NCI-H526 (cell line): ENCODE measurements at places on chromosomes 12 and 14.

- DNase-seq: no peak
Measured at GRCh38 chr14:73752297-73752992, 38.3 kb upstream of the PNMA1 start.

- no peak for DNase-seq
Measured at GRCh38 chr14:21090940-21091663, 7.4 kb downstream of the ZNF219 start.

DNA sequence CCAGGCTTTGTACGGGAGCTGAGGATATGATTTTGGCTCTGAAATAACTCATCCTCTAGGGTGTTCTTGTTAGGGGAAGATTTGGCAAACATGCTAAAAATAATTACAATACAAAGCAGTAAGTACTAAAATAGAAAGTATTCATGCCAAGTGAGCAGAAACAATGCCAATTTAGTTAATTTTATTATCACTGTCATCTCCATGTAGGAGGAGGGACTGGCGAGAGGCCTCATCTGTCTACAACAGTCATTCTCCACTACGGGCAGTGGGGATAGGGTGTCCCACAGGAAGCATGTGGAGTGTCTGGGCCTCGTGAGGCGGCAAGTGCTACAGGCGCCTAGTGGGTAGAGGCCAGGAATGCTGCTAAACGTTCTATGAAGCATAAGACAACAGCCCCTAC is 3.3 kb downstream of the ISM2 start:
- no peak for DNase-seq

- peak; percentile 17 for DNase-seq
Measured at GRCh38 chr14:105204206-105204930, 23.3 kb upstream of the NUDT14 start.

DNA sequence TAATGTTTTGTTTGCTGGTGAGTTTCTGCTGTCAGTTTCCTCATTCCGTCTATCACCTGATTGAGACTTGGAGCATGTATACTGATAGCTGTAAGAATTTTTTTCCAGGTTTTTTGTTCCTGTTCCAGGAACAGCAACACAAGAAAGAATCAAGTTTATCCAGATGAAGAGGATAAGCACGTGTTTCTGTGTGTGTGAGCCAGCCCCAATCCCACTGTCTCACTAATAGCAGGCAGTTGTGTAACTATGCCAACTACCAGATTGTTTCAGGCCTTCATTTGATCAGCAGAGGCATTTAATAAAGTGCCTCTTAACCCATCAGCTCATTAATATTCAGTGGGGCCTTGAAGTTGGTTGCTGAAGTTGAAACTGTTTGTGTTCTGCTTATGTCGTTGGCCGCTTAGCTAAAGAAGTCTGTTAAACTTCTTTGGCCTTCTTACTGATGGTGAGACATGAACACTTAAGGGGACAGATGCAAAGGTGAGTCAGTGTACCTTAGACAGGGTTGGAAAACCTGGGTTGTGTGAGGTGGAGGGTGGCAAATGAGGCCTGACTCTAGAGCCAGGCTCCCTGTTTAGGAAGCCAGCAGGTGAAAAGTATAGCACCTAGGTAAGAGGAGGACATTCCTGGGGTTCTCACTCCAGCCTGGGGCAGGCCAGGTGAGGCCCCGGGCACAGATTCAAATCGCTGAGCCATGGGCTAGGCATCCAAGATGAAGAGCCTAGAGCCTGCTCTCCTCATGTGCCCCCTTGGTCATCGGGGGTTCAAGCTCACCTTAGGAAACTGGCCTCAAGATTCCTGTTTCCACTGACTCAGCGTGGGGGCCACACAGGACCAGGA is 3.7 kb downstream of the ANKRD13A start:
- no peak for DNase-seq

DNA sequence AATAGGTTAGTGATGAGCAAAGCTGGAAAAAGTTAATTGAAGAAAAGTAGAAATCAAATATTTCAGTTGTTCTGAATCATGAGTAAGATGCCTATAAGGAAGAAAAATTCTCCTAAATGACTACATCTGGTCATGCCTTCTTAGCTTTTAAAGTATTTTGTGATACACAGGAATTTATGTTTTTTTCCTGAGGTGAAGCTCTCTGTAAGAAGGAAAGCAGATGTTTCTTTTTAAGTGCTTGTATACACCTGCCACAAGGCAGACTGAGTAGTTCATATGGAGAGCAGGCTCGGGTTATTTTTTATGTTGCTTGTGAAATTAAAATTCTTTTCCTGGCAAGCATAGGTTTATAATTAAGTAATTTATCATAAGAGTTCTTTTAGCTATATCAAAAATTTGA is 275.2 kb downstream of the RAD51B start:
- no peak for DNase-seq

DNA sequence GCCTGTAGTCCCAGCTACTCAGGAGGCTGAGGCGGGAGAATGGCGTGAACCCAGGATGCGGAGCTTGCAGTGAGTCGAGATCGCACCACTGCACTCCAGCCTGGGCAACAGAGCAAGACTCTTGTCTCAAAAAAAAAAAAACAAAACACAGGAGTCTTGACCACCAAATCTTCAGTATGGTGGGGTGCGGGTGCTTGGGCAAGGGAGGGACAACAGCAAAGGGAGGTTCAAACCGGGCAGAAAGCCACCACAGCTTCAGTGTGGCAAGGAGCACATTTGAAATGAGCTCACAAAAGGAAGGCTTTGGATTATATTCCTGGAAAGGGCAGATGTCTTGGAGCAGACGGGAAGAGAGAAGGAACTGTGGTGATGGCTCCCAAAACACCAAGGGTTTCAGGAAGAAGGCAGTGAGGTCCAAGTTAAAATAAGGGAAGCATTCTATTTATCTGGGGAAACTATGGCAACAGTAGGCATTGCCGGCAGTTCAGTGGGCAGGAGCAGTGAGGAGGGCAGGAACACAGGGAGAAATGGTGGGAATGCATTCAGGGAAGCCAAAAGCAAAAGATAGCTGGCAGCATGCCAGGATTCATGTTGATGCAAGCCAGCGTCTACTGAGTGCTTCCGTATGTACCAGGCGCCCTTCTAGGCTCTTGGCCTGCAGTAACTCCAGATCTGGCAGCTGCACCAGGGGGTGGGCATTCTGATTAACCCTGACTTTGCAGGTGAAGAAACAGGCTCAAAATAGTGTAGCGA is 51.0 kb upstream of the SRSF5 start:
- peak; percentile 17 for DNase-seq

DNA sequence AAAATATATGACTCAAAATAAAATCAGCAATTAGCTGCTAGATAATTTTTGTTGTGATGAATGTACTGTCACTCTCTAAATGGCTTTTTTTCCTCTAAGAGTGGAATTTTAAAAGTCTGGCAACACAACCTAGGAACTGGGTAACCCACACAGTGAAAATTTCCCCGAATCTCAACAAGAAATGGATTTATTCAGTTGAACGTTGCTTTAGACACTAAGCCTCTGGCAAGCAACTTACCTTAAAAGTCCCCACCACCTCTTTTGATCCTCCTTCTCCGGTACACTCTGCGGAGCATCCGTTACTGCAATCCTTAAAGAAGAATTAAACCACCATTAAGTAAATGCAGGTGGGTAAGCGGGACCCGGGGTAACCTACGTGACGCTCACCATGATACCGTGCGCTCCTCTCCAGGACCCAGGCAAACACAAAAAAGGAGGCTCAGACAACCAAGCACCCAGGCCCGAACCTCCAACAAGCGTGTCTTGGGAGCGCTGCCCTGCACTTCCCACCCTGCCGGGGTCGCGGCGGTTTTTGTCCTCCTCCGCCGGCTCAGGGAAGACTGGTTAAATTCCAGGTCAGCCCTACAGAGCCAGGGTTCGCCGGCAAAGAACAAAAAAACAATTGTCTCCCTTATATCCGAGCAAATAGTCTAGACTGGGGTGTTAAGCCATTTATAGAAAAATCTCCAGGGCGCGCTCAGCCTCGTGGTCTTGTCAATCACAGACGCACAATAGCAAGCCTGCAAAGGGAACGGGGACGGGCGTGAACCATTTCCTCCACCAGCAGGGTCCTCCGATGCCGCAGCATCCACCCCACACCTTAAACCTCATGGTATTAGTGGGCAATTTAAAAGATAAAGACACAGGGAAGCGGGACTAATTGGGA is 47.1 kb downstream of the BCAT1 start:
- DNase-seq: no peak

GRCh38 chr12:52910248-52910883 is 5.5 kb upstream of the KRT8 start:
- no peak for DNase-seq

GRCh38 chr12:49368240-49368600 is 958 bp downstream of the SPATS2 start:
- no peak for DNase-seq

GRCh38 chr12:121048442-121048841 is 9.4 kb upstream of the OASL start:
- no peak for DNase-seq

DNA sequence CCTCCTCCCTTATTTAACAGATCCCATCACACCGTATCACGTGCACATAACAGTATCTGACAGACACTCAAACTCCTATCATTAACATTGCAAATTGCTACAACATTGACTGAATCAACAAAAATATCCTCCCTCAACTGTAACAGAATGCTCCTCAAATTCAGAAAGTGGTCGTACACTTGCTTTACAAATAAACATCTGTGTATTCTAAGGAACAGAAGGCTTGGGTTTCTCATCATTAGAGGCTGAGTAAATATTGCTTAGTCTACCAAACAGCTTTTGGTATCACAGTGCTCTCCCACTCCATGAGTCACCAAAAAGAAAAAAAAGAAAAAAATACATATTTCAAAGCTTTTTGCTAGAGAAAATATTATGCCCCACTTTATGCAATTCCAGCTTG is 23.9 kb downstream of the FERMT2 start:
- DNase-seq: no peak

GRCh38 chr14:103521438-103521950 is 1.1 kb downstream of the CKB start:
- no peak for DNase-seq

- DNase-seq: no peak
Measured at GRCh38 chr12:132360906-132361777, 31.8 kb upstream of the GALNT9 start.

DNA sequence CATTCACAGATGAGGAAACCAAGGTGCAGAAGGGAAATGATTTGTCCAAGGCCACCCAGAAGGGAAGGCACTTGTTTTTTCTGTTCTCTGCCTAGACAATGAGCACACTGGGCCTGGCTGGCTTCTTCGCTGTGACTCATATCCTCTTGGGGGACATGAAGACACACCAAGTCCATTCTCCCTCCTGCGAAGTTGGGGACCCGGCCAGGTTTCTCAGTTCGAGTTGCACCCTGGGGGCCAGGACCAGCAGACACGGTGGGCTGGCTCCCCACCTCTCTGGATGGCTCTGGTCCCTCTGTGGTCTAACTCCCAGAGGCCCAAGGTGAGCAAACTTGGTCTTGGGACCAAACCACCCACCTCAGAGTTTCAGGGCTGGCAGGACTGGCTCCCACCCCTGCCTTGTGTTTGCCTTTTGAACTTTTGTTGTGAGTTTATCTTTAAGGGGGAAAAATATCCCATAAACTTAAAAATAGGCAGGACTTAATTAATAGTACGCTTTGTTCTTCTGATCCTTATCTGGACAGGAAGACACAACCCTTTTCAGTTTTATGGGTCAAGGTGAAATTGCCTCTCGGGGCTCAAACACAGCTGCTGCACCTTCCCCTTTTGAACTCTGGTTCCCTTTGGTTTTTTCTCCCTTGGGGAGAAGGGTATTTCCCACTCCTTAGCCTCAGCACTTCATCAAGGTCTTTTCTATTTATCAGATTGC is 9.0 kb upstream of the MLEC start:
- DNase-seq: no peak

DNA sequence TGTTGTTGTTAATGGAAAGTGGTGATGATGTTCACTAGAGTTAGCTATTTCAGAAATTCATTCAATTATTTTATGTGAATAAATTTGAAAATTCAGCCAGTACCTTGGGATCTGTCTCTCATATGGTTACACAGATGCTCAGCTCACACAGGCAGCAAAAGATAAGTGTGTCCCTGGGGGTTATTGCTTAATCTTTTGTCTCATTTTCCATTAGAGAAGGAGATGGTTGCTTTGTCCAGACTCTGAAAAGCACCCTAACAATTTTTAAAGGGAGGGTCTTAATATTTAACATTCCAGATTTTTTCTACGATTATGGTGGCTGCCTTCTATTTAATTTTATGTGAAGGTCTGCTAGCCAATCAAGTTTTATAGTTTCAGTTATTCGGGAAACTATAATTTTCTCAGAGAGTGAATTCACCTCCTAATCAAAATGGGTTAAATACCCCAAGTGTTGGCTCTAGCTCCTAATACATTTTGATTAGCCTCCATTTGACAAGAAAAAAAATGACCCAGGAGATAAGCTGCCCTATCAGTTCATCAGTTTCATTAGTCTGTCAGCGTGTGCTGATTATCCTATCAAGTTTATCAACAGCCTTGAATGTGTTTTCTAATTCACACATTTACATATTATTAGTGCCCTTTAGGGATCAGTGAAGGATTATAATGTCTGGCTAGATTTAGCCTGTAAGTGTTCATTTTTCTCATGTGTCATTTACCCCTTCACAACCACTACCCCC is 282.1 kb downstream of the TMTC2 start:
- no peak for DNase-seq

DNA sequence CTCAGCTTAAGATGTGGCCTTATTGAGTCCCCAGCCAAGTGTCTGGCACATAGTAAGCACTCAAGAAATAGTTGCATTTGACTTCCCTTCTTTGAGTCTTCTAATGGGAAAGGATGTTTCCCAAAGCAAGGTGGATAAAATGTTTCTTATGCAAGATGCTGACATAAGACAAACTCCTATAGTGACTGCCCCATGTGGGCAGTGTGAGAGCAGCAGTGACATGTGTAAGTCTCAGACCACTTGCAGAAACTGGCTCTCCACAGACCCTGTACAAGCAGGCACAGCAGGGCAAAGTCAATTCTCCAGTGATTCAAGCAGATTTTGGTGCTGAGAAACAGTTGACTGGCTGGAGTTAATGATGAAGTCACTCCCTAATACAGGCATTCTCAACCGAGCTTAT is 255.3 kb downstream of the ANO2 start:
- no peak for DNase-seq

GRCh38 chr12:29053567-29053966 is 95.5 kb upstream of the FAR2 start:
- DNase-seq: peak; percentile 20
